ENCODE measurements at places on chromosomes 7 and 10.

DNA sequence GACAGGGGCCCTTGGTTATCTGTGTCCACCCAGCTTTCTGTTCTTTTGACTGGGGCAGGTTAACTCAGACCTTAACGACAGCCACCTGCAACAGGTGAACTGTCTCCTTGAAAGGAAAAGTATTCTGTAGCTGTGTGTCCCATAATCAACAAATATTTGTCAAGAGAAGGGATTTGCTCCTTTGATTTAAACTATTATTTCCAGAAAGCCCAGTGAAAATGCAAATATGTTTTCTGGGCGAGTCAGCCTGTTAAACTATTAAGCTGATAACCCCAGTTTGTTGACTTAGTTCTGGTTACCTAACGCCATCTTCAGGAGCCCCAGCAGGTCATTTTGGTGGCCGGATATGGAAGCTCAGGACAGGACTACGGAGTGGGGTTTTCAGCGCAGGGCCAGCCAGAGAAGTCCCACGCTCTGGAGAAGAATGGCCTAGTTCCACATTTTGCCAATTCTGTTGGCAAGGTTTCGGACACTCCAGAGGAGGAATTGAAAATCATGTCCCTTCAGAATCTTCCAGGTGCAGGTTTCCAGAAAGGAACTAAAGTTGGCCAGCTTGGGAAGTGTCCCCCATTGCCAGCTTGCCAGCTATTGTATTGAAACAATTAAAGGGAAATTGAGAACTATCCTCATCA lies 54.5 kb downstream of the ADRA2A start:
- no peak for DNase-seq

GRCh38 chr7:74061840-74062539 lies 21.6 kb upstream of the LIMK1 start:
- DNase-seq = peak; percentile 75

- peak; percentile 42 for DNase-seq
These were observed 36.3 kb downstream of the SUFU start for GRCh38 chr10:102540023-102540422.

DNA sequence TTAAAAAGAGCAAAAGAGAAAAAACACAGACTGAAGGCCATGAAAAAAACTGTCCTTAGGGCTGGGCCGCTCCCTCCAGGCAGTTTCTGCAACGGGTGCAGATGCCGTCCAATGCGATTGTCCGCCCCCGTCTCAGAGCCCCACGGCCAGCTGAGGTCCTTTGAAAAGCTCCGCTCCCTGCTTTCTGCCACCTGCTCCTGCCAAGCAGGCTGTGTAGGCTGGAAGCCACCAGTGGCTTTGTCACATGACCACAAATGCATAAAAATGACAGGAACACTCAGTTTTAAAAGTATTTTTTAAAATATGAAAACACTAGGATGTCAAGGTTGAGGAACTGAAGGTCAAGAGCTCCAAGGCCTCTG lies 71.7 kb downstream of the AMZ1 start:
- no peak for DNase-seq

- no peak for DNase-seq
These were observed 174.1 kb upstream of the YAE1 start for GRCh38 chr7:39392151-39392550.

DNA sequence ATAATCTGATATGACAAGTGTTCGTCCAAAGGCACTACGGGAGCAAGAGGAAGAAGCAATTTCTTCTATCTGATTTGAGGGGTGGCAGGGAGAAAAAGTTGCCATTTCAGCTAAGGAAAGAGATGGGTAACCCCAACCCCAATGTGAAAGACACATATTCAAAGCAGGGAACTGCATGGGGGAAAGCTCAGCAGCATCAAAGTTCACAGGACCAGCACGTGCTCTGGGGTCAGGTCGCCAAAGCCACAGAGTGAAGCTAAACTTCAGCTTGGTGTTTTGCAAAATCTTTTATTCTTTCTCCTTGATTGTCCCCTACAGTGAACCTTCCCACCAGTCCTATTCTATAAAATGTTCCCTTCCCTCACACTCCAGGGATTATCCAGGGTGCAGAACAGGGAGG lies 112.8 kb upstream of the PPP2R2D start:
- no peak for DNase-seq

- DNase-seq = no peak
These were observed 222.9 kb upstream of the PITRM1 start for GRCh38 chr10:3395458-3395861.

GRCh38 chr10:86730227-86730626 lies 26.2 kb upstream of the BMPR1A start:
- DNase-seq = no peak

- DNase-seq = no peak
These were observed 11.0 kb upstream of the NUB1 start for GRCh38 chr7:151330661-151331060.

DNA sequence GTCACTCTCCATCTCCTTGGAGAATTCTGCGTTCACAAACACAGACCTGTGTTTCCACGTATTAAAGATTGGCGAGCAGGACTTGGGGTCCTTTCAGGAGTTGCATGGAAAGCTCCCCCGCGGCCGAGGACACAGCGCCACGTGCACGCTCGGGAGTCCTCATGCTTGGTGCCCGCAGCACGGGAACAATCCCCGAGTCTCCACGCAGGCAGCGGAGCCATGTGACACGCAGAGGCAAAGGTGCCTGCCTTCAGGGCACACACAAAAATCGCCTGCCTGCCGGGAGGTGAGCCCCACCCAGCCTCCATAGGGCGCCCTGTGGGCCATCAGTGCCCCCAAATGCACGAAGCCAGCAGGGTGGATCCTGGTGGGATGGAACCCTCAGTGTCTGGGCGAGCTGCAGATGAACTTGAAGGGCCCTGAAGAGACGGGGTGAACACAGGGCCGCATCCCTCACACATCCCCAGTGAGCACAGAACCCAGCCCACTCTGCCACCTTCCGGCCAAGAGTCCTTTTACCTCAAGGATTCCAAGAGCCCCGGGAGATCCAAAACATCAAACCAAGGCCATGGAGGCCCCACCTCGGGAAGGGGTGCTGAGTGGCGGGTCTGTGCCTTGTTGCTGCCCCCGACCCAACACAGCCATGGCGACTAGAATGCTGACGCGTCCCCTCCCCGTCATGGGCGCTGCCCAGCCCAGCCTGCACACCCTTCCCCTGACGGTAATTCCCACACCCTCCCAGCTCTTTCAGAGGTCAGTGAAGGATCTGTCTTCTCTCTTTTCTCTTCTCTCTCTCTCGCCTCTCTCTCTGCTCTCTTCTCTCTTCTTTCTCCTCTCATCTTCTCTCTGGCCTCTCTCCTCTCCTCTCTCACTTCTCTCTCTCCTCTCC lies 55.9 kb downstream of the CFAP46 start:
- DNase-seq = no peak

Measured in GM13977 (cell line).